Fibroblast of villous mesenchyme (primary cell): ENCODE measurements at places on chromosomes 2 and 18. TPM values are rescaled to one million over a fixed set of nuclear protein-coding genes. Genes with fewer than 3 reads are reported as not detected.

DNA sequence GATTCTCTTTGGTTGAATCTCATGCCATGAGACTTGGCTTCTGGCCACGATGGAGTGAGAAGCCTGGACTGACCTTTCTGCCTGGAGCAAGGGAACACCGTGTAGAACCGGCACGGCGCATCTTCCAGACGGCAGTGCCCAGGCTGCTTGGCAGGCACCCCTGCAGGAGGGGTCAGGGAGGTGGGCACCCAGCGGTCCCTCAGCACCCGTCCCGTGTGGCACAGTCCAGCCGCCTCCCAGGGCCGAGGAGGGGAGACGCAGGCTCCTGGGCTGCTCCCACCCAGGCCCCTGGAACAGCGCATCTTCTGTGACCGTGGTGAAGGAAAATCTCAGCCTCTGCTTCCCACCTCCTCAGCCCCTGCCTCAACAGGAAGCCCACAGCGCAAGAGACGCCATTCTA, 95.7 kb downstream of the CMPK2 start:
- no peak for DNase-seq

ASIC4 gene
- under 0.01 TPM in 1 of 2 replicates, not detected in the other for total RNA-seq

DNAH6 gene
- under 0.01 TPM in 2 replicates for total RNA-seq

C1D gene
- 23.5 and 31.5 TPM in 2 replicates for total RNA-seq

GRCh38 chr2:166042768-166043390, 84.9 kb downstream of the SCN1A start:
- DNase-seq: no peak

DARS1 gene
- 67.0 and 94.1 TPM in 2 replicates for total RNA-seq

DNA sequence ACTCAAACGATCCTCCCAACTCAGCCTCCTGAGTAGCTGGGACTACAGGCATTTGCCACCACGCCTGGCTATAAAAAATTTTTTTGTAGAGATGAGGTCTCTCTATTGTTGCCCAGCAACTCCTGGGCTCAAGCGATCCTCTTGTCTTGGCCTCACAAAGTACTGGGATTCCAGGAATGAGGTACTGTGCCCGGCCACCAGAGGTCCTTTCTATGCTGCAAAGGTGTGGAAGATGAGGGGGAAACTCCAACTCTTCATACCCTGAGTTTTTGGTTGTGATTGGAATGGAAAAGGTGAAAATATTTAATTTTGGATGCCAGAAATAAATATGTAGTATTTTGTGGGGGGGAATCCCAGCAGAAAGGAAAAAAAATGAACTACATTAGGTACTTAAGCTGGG, 36.0 kb downstream of the MRPL33 start:
- DNase-seq: peak; percentile 37

DNA sequence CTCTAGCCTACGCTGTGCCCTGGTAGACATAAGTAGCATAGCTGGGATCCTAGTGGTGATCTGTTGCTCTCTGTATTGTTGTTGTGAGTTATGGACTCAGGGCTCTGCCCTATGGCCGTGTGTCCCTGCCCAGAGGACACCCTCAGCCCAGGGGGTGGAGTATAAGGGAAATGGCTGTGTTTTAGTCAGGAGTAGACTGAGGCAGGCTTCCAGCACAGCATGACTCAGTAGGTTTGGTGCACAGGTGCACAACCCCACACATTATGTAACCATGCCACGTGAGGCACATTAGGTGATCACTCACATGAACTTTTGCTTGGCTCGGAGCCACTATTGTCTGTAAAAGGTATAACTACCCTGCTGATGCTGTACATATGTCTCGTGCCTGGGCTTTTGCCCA, 59.9 kb upstream of the PEX13 start:
- no peak for DNase-seq

HOXD4 gene
- 5.5 and 7.8 TPM in 2 replicates for total RNA-seq

FAM237A gene
- not detected in 2 replicates for total RNA-seq

- no peak for DNase-seq
These were observed 484.0 kb downstream of the TSN start for GRCh38 chr2:122239440-122239839.

- DNase-seq: no peak
These were observed 152.5 kb upstream of the APCDD1 start for GRCh38 chr18:10301831-10302483.

DNA sequence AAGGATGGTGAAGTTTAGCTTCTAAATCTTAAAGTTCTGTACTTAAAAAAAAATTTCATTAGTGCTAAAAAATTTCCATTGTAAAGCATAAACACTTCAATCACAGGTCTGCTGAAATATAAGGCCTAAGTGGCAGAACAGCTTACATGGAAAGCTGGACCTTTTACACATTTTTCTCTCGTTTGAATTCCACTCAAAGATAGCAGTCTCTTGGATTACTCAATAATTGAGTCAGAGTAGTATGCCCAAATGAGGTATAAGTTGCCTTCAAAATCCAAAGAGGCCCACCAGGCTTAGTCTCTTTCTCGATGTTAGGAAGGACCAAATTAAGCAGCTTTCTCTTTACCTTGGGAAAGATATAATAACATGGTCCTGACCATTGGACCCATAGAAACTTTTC, 220.4 kb upstream of the CWC22 start:
- no peak for DNase-seq

C2orf78 gene
- total RNA-seq: not detected in 2 replicates

CD302 gene
- 8.4 and 13.4 TPM in 2 replicates for total RNA-seq

DNA sequence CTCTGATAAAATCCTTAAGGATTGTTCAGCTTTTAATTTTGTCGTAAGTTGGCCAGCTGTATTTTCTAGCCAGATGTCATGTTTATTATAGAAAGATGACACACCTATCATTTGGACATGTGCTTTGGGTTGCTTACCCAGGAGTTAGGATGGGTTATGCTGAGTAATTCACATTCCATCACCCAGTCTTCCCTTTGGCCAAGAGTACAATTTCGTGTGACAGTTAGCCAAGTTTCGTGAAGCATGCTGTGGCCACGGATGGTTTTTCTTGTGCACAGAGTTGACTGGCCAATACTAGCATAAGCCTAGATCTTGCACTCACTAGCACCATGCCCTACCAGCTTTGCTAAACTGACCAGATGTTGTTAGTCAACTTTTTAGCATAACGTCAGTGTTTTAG, 5.8 kb downstream of the MAPRE3 start:
- no peak for DNase-seq

DNA sequence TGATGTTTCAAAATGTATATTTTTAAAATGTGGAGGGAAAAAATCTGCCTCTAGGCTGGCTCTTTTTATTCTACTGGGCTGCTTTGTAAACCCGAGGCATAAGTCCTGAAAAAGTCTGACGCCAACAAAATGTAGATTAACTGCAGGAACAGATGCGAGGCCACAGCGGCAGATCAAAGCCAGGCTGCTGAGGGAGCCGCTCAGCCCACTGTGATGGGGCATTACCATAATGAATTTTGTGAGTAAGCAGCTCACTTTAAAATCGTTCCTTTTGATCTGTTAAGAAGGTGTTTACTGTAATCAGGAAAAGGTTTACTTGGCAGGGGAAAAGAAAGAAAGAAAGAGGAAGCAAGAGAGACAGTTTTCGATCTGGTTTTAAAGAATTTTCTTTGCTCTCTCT, 269.0 kb downstream of the ICOS start:
- DNase-seq: no peak

SLC9A4 gene
- under 0.01 TPM in 1 of 2 replicates, not detected in the other for total RNA-seq

DNA sequence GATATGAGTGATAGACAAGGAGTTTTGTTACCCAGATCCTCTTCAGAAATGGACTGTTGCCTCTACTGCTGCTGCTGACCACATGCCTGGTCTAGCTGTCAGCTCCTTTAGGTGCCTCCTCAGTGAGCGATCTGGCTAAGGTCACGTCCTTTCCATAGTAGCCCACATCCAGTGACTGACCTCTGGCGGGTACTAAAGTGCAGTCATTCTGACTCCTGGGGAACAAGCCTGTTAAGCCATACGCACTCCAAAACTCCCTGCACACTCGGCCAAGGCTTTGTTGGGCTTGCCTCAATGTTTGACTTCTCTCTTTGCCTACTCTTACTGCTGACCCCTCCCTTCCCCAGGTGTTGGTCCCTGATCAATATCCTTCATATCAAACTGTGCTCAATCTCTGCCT, 685.2 kb downstream of the IRS1 start:
- DNase-seq: no peak

FOXI3 gene
- total RNA-seq: not detected in 2 replicates

MAL gene
- total RNA-seq: not detected in 2 replicates

GRCh38 chr2:241842067-241842415, 16.7 kb downstream of the PDCD1 start:
- DNase-seq: no peak

GRCh38 chr2:226667736-226668135, 131.9 kb downstream of the IRS1 start:
- no peak for DNase-seq

RNF152 gene
- total RNA-seq: 11.7 and 17.4 TPM in 2 replicates

CNDP1 gene
- total RNA-seq: not detected in 2 replicates

DNA sequence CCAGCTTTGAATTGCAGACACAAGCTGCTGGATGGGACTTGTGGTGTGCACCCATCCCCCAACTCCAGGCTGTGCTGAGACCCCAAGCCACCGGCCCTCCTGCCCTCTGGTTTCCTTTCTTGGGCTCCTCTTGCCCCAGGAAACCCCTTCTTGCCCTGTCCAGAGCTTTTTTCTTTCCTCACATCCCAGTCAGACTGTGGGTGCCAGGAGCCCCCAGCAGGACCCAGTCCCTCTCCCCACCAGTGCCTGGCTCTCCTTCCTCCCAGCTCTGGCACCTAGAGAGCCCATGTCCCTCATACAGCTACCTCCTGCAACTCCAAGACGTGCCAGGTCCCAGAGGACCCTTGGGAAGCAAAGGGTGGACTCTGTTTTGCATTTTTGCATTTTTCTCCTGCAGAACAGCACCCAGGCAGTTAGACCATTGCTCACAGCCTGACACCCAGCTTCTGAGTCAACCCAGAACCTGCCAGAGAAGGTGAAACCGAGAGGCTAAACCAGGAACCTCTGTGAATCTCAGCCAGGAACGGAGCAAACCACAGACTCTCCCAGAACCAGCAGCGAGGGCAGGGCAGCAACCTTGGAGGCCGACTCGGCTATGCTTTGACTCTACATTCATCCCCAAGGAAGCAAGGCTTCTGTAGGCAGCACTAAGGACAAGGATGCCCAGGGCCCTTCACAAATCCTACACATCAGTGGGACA, 221.1 kb downstream of the ANAPC1 start:
- DNase-seq: no peak

TUBA3E gene
- not detected in 2 replicates for total RNA-seq

DNA sequence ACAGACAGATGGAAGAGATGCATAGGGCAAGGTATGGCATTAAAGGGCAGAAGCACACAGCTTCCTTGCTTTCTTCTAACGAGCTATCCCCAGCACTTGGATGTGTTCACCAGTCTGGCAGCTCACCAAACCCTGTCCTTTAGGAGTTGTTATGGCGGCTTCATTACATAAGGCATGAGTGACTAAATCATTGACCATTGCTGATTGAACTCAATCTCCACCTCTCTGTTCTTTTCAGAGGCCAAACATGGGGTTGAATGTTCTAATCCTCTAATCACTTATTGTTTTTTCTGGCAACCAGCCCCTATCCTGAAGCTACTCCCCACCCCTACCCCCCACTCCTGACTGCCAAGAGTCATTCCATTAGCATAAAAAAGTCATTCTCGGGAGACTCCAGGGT, 301.8 kb downstream of the XIRP2 start:
- DNase-seq: no peak

DNA sequence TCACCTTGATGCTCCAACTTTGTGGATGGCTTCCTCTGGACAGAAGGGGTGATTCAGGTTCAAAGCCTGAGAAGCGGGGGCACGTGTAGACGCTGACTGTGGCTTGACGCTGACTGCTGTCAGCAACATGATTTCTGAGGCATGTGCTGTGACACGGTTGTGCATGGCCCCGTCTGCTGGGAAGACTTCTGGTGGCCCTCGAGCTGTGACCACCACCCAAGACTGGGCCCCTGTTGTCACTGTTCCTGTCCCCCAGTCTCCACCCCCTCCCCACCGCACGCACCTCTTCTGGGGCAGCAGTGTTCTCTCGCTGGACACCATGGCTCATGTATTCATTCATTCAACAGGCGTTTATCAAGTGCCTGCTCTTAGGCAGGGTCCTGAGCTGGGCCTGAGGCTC, 245.0 kb downstream of the FAM210A start:
- no peak for DNase-seq

DNA sequence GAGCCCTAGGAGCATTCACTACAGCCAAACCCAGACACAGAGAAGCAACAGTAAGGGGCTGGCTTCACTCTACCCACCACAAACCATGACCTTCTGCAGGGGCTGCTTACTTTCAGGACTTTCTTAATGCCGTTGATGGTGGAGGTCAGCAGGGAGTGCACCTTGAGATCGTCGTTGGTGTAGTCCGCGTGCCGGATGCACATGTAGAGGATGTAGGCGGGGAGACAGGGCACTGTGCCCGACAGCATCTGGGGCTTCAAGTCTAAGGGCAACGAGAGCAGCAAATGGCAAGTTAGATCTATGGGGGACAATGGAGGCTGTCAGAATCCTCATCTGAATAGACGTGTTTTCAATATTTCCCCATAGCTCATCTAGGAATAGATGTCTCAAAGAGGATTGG, 29.8 kb upstream of the ACAA2 start:
- DNase-seq: no peak

- no peak for DNase-seq
These were observed 623.8 kb downstream of the ADCYAP1 start for GRCh38 chr18:1528447-1528846.

DNA sequence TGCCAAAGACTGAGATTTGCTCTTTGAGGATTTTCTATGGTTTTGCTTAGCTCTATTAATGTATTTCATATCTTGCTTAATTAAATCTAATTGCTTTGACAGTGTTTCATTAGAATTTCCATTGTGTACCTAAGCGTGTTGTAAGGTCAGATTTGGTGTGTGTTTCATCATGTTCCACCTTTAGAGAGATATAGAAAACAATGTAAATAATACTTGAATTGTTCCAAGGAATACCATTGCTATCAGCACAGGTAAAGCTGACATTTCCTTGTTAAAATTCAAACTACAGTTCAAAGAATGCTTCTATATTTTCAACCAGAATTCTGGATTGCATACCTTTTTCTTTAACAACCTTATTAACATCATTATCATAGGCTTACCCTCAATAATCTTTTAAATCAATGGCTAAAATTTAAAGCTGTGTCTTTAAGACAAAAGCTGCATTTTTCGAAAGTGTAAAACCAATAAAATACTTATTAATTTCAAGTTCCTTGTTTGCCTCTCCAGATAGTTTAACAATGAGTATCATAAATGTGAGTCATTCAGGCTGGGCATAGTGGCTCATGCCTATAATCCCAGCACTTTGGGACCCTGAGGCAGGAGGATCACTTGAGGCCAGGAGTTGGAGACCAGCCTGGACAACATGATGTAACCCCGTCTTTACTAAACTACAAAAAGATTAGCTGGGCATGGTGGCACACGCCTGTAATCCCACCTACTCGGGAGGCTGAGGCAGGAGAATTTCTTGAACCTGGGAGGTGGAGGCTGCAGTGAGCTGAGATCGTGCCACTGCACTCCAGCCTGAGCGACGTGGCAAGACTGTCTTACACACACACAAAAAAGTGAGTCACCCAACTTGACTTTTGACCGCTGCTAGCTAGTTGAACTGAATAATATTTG, 188.0 kb upstream of the PKDCC start:
- DNase-seq: peak; percentile 48

OTOS gene
- not detected in 2 replicates for total RNA-seq

GRCh38 chr2:107595749-107596148, 230.9 kb upstream of the RGPD4 start:
- peak; percentile 69 for DNase-seq

- DNase-seq: no peak
These were observed 142.4 kb upstream of the ZNF236 start for GRCh38 chr18:76679945-76680344.

- DNase-seq: no peak
These were observed 344.2 kb downstream of the ERBB4 start for GRCh38 chr2:212194396-212194795.

RAB31 gene
- total RNA-seq: 34.5 and 48.6 TPM in 2 replicates

GRCh38 chr2:101758001-101758400, 60.5 kb downstream of the MAP4K4 start:
- no peak for DNase-seq
